Stimulated activated CD4-positive, alpha-beta T cell treated with anti-CD3 and anti-CD28 coated beads, Interleukin-1b, Interleukin-23, amount 100 ng/mL, for 4 hours (primary cell): ENCODE measurements at places on chromosomes 5 and 9.

- no peak for DNase-seq
Observed at GRCh38 chr5:135027697-135028615, 6.1 kb downstream of the PITX1 start.

GRCh38 chr5:96065685-96066385 is 104.2 kb upstream of the ELL2 start:
- DNase-seq = no peak

GRCh38 chr9:93288341-93288740 is 104.4 kb downstream of the WNK2 start:
- no peak for DNase-seq

- DNase-seq = no peak
Observed at GRCh38 chr5:139657363-139658321, 9.5 kb downstream of the CXXC5 start.

DNA sequence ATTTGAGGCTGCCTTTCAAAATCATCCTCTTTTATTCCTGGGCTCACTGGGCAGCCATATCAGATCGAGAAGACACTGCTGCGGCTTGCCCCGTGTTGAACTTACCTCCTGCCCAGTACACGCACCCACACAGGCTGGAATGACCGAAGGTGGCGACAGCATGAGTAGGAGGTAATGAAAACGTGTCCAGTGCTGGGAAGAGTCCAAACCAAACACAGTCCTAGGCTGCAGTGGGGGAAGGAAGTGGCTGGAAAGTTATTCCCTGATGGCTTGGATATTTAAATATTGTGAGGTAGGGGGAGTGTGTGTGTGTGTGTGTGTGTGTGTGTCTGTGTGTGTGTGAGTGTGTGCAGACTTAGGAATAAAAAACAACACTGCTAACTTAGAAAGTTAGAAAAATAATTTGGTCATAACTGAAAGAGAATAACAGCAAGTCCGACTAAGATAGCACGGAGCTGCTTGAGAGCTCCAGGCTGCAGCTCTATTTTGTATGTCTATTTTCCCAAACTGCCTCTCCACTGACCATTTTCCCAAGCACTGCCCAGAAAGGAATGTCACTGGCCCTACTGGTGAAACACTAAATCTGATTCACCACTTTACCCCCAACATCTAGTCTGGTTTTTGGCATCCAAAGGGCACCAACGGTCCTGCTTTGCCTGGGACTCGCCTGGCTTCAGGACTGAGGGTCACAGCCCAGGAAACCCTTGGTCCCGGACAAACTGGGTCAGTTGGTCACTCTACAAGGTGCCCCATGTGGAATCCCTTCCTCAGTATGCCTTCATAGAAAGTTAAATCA is 41.2 kb downstream of the ANKH start:
- no peak for DNase-seq
